ENCODE measurements at places on chromosomes 5 and 9.
A peak's percentile ranks its signal among the peaks of the same experiment; 100 is the strongest.

GRCh38 chr9:16012621-16013020 lies 459.8 kb downstream of the CCDC171 start:
- DNase-seq: peak; percentile 45

GRCh38 chr5:158354958-158355357 lies 496.0 kb upstream of the CLINT1 start:
- peak; percentile 17 for DNase-seq

DNA sequence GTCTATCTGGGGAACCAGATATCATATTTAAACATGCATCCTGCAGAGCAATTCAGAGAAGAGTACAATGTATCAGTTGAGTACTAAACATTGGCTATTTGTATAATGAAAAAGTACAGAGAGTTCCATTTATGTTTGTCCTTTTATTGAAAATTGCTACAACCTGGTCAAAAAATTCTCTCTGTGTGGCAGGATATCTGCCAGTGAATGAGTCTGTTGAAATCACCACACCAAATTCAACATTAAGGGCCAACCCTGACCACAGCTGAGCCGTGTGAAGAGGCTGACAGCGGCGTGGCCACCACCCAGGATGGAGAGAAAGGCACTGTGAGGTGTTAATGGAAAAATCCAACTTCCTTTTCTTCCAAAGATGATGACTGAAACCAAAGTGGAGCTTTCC lies 422.7 kb upstream of the PIK3R1 start:
- DNase-seq: no peak

- DNase-seq: no peak
Measured at GRCh38 chr5:95660060-95660459, 13.5 kb downstream of the RFESD start.

GRCh38 chr5:36006163-36006562 lies 15.0 kb upstream of the UGT3A1 start:
- no peak for DNase-seq

DNA sequence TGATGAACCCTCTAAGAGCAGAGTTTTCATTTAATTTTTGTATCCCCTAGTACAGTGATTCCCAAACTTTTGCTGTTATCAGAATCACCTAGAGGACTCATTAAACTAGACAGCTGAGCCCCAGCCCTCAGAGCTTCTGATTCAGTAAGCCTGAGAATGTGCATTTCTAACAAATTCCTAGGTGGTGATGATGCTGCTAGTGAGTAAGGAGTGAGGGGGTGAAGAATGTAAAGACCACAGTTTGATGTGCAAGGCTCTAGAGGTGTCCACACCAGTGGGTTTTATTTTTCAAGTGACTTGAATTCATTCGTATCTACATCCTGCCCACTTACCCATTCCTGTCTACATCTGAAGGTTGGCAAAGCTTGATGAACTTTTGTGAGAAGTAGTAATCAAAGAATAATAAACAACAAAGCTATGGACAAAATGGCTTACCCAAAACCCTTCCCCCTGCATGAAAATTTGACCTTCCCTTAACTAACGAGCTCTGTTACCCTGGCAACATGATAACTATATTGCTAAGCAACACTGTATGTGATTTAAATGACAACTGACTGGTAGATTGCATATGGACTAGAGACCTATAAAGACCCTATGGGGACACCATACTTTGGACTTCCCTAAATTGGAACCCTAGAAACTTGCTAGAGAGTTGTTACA lies 35.2 kb downstream of the DTWD2 start:
- peak; percentile 9 for DNase-seq

- peak; percentile 74 for DNase-seq
Measured at GRCh38 chr5:43482490-43483297, 971 bp downstream of the TMEM267 start.

- peak; percentile 47 for DNase-seq
Measured at GRCh38 chr9:38015266-38015665, 53.8 kb downstream of the SHB start.

DNA sequence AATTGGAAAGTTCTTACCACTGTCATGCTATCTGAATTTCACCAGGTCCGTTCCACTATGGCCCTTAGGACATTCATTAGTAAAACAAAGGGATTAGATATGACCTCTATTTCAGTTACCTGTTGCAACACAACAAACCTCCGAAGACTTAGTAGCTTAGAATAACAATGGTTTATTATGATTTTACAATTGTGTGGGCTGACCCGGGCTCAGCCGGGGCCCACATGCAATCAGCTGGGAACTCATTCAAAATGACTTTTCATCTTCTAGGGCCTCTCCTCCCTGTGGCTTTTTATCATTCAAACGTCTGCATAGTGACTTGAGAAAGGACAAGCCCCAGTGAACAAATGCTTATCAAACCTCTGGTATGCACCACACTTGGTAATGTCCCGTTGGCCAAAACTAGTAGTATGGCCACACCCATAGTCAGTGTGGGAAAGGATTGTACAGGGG lies 2.3 kb upstream of the FBXW11 start:
- DNase-seq: no peak

DNA sequence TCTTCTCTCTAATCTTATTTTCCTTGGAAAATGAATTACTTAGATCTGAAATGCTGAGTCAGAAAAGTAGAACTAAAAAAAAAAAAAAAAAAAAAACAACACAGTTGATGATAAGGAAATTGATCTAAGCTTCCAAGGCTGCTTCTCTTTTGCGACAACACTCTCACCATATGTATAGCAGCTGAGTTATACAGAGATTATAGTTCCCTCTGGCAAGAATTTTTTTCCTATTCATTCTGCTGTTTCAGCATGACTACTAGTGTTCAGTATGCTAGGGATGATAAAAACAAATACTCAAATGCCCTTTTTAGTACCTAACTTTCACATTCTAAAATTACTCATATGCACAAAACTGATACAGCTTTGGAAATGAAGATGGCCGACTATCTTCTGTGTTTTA lies 267.3 kb downstream of the MLLT3 start:
- DNase-seq: peak; percentile 92

DNA sequence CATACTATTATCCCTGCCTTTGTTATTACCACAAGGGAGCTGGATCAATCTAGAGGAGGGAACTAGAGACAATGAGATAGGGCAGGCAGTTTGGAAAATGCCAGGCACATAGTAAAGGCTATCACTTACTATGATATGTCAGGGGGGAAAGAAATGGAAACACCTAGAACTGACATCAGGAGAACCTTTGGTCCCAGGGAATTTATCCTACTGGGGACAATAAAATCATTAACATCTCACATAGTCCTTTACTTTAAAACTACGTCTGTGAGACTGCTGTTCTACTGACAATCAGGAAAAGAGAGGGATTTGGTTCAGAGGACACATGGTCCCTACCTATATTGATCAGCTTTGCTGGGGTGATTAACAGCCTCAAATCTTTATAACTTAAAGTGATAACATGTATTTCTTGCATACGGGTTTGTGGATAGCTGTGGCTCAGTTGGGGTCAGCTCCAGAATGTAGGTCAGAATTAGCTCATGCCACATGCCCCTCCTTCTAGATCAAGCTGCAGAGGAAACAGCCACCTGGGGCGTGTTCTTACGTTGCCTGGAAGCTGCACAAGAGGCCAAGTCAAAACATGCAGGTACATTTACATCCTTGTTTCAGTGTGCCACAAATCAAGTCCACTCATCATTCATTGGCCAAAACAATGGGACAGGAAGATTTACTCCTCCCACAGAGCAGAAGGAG lies 43.9 kb upstream of the ALDOB start:
- no peak for DNase-seq

GRCh38 chr9:33799928-33800704 lies 4.8 kb downstream of the PRSS3 start:
- peak; percentile 10 for DNase-seq

DNA sequence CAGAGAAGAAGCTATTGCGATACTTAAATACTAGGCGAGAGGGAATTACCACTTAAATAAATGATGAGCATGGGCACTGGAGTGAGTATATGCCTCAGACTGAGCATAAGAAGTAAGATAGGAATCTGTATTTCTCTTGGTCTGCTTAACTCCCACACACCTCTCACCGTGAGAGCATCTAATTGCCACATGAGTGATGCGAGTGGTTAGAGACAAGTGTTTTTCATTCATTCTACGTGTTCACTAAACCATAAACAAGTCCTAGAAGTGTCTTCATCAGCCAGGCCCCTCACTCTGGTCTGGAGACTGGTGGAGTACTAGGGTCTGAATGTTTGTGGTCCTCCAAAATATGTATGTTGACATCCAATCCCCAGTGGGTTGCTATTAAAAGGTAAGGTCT lies 150.2 kb upstream of the SLC12A2 start:
- no peak for DNase-seq

- no peak for DNase-seq
Measured at GRCh38 chr5:13581132-13581531, 363.4 kb downstream of the DNAH5 start.

GRCh38 chr5:131786036-131786435 lies 10.8 kb downstream of the FNIP1 start:
- DNase-seq: no peak

GRCh38 chr9:76619640-76620039 lies 144.6 kb upstream of the PCA3 start:
- peak; percentile 35 for DNase-seq

- peak; percentile 34 for DNase-seq
Measured at GRCh38 chr5:14726066-14726838, 61.7 kb downstream of the OTULIN start.

GRCh38 chr5:34494111-34494755 lies 161.9 kb upstream of the RAI14 start:
- peak; percentile 91 for DNase-seq

DNA sequence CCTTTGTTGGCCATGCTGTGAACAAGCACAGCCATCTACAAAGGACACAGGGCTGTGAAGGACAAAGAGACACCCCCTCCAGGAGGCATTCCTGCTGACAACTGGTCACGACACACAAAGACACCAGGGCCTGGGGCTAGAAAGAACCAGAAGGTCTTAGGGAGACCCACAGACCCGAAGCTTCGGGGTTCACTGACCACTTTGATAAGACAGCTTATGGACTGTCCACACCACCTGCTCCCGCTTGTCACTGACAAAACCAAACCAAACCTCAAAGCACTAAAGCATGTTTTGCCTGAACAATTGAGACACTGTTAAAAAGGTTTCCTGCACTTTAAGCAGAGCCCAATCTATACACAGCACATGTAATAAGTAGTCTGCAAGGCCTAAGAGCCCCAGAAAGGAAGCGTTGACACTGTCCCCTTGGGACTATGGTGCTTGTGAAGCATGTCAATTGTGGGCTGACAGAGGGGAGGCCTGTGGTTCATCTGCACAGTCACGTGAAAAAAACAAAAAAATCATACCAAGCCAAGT lies 185.0 kb downstream of the GAPVD1 start:
- DNase-seq: no peak

GRCh38 chr5:106875591-106876297 lies 795.0 kb downstream of the EFNA5 start:
- DNase-seq: peak; percentile 7

GRCh38 chr5:129096382-129096991 lies 1.9 kb downstream of the ISOC1 start:
- no peak for DNase-seq

DNA sequence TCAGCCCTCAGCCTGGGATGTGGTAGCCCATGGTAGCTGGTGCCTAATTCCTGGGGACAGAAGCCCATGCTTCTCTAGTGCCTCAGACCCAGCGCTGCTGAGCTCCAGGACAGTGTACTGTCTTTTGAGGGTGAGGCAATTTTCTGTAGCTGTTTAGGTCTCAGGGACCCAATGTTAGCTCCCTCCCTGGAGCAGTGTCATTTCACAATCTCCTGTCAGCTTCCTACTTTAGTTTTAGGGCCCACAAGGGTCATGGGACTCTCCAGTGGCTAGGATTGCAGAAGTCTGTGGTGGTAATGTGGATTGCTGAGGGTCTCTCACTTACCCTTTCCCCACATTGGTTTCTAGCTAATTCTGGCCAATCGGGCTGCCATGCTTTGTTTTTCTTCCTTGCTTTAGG lies 67.7 kb upstream of the CCL21 start:
- no peak for DNase-seq

DNA sequence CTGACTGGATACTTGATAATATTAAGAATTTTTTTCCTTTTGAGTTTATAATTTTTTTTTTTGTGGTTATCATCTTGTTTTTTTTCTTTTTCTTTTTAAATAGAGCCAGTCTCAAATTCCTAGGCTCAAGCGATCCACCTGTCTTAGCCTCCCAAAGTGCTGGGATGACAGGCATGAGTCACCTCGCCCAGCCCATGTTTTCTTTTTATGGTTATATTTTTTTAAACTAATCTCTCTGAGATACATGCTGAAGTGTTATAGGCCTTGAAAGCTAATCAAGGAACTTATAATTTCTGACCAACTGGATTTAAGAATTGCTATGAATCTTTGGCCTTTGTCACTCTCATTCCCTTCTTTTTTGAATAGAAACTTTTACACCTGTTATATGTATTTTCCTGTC lies 6.8 kb upstream of the AMACR start:
- DNase-seq: no peak

DNA sequence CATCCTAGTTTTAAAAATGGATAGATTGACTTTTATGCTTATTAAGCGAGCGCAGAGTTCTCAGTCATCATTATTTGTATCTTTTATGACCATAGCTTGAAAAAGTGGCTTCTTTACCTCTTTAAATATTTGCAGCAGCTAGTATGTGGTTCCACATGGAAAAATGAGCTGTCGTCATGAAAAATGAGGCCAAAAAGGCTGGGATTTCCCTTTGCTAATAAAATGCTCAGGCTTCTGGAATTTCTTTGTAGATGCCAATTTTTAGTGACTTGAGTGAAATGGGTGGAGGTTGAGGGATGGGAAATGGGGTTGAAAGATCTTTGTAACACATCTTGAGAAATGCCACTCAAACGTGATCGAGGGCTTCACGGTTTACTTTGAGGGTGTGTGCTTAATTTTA lies 35.2 kb downstream of the RAI14 start:
- DNase-seq: peak; percentile 82

GRCh38 chr5:170277867-170278281 lies 19.7 kb downstream of the LCP2 start:
- DNase-seq: no peak

DNA sequence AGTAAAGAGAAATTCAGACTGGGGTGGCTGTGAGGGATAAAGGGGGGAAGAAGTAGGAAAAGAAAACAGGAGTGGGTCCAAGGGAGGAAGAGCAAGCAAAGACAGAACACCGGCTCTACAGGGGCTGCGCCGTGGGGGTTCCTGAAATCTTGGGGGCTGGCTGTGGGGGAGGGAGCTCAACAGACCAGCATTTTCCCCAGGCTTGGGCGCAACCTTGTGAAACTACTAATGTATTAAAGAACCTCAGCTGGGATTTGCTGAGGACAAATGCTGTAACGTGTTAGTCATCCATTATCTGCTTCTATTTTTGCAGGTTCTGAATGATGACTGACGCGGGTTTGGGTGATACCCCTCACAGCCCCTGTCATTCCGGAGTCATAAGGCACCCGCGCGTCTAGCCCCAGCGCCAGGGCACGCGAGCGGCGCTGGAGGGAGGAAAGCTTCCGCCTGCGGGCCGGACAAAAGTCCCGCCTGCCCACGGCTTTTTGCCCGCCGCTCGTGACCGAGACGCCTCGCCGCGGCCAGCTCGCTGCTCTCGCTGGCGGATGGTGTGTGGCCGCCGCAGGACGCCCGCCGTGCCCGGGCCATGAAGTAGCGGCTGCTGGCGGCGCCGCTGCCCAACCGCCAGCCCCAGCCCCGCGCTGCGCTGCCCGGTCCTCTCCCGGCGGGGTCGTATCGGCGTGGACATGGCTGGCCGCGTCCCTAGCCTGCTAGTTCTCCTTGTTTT lies 110.6 kb downstream of the PAM start:
- DNase-seq: peak; percentile 93

GRCh38 chr5:162324328-162324727 lies 256.8 kb downstream of the GABRG2 start:
- DNase-seq: no peak

GRCh38 chr9:14216612-14217194 lies 97.2 kb downstream of the NFIB start:
- no peak for DNase-seq

Data from fibroblast of skin of right quadriceps (primary cell).